ENCODE measurements at places on chromosomes 7 and 10.

GRCh38 chr10:113986316-113986715 is 57.4 kb upstream of the ADRB1 start:
- no peak for DNase-seq

GRCh38 chr7:150356265-150356897 is 12.2 kb upstream of the REPIN1 start:
- DNase-seq = peak; percentile 44

DNA sequence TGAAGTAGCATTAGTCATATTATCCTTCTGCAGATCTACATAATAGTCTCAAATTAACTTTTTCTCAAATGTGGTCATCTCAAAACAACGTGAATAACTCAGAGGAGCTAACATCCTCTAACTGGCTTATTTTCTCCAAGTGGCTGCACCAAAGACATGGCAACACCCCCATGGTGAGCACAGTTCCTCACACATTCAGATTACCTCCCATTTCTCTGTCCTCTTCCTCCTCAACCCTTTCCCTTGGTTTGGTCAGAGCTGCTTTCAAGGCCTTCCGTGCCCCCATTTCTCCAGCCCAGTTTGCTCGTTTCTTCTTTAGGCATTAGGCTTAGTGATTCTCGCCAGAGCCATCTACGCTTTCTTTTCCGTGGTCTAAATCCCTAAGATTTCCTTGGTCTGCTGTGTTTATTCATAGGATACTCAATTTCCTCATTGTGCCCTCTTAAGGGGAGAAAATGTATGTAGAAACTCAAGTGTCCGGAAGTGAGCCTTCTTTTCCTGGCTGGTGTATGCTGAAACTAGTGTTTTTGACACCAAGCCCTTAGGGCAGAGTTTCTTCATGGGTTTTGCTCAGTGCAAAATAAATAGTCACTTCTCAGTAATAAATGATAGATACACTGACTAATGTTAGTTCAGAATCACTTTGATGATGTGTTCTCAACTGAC is 2.6 kb downstream of the MET start:
- no peak for DNase-seq

DNA sequence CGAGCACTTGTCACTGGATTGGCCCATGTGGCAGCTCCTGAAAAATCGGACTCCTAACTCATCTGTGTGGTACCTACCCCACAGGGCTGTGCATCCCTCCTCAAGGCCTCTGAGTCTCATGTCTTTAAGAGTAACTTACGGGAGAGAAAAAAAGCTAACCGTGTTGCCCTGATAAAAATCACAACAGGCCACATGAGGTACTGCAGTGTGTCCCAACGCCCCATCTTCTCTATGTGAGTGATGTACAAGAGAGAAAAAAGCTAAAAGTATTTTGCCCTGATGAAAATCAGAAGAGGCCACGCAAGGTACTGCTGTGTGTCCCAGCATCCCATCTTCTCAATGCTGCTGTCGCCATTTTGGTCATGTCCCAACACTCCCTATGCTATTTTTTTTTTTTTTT is 41.2 kb upstream of the ADRB1 start:
- DNase-seq = no peak

GRCh38 chr10:71978476-71978875 is 14.3 kb downstream of the CHST3 start:
- DNase-seq = peak; percentile 30

DNA sequence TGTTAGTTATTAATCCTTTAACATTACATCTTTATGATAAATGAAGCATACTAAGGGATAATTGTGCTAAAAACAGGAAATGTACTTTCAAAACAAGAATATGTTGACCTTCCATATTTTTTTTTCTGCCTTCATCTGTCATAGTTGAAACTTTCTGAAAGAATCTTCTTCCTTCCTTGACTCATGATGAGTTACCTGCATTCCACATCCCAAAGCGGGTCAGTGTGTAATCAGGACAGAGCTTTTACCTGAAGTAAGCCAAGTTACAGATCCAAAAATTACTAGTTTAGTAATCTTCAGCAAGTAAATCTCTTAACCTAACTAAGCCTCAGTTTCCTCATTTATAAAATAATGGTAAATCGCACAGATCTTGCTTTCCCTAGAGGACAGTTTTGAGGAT is 13.4 kb upstream of the ARL4A start:
- DNase-seq = no peak

DNA sequence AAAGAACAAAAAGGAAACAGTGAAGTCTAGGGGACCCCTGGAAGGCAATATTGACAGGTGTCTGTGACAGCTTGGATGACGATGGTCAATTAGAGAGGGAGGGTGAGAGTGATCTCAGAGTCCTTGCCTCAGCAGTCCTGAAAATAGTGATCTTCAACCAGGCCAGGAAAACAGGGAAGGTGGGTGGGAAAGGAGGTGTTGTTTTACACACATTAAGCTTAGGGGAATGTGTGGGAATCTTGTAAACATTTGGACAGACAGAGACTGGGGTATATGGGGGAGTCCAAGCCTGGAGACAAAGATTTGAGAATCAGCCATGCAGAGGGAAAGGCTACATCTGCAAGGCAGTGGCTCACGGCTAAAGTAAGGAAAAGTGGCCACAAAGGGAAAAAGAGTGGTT is 27.5 kb upstream of the CCNY start:
- no peak for DNase-seq

DNA sequence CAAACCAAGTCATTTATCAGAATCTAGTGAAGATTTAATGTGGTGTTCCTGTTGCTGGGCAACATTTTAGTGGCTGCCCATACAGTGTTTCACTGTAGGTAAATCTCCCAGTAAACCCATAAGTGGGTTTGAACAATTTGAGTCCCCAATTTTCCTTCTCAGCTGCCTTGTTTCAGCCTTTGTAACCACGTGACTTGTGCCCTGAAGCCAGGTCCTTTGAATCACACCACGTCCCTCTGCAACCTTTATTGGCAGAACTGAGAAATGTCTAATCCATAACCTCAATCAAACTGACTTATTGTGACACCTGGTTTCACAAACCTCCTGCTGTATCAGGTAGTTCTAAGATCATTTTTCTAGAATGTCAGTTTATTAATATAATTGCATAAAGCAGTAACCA is 30.1 kb downstream of the SND1 start:
- no peak for DNase-seq

DNA sequence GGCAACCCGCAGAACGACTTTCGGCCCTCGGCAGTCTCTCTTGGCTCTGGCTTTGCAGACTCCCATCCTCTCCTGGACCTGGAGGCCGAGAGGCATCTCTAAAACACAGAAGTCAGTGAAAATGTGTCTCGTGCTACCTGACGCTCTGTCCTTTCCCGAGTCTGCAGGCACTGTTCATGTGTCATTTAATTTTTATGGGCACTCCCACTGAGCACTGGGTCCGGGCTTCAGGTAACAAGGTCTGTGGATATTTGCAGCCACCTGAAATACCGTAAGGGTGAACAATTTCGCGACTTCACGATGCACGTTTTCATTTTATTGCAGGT is 96.8 kb downstream of the GLRX3 start:
- no peak for DNase-seq

DNA sequence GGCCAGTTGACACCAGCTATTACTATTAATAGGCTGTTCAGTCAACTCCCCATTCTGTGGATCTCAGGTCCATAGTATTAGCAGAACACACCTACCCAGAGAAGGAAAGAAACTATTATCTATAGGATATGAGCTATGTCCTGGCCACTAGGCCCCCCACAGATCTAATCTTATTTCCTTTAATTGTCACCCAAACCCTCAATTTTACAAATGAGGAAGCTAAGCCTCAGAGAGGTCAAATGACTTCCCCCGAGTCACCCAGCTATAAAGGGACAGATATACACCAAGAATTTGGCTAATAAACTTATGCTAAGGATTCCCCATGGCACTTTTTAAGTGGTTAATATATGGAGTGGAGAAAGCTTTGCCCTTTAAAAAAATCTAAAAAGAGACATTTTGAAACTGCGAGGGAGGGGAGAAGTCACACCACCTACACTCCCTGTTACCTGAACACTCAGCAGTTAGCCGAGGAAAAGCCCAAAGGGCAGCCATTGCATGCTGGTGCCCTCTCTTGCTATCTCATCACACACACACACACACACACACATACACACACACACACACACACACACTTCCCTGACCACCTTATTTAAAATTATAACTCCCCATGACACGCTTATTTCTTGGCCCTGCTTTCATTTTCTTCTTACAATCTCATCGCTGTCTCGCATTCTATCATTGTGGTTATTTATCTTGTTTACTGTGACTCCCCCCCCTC is 157.0 kb upstream of the ADO start:
- no peak for DNase-seq

DNA sequence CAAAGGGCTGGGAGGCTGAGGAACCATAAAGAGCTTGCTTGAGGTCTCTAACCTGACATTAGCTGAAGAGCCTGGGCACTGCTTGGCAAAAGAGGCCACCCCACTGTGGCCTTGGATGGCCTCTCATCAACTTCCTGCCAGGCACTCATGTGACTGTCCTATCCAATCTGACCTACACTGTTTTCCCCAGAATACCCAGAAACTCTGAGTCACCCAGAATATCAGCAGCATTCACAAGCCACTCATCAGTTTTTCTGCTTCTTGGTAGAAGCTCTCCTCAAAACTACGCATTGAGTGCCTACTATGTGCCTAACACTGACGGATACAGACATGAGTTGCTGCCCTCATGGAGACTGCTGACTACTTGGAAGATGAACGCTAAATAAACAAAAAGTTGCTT is 4.1 kb upstream of the NT5C2 start:
- peak; percentile 84 for DNase-seq

- DNase-seq = peak; percentile 53
These were observed 700.3 kb downstream of the TNS3 start for GRCh38 chr7:46881507-46882127.

DNA sequence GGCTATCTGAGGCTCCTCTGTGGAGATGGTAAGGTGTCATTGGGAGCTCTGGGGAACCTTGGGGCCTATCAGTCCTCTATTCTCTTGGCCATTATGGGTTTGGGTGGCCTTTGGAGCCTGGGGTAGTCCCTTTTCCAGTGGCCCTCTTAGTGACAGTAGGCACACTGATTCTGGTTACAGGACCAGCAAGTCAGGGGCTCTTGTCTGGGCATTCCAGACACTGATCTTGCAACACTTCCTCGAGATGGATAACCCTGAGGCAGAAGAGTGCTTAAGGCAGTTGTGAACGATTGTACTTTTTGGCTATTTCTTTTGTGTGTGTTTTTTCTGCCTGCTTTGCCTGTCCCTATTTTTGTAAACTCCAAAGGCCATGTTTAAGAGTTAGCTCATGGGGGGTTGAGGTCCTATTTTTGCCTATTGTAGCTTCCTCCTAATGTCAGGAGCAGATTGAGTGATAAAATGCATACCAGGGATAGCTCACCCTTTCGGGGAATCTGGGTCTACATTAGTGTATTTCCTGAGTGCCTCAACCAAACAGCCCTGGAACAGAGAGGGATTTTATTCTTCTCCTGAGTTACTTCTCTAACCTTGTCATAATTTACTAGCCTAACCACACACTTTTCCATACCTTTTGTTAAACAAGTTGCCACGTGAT is 61.2 kb downstream of the PRKAR2B start:
- DNase-seq = no peak

GRCh38 chr7:78510580-78511188 is 712.1 kb downstream of the PHTF2 start:
- DNase-seq = peak; percentile 34

DNA sequence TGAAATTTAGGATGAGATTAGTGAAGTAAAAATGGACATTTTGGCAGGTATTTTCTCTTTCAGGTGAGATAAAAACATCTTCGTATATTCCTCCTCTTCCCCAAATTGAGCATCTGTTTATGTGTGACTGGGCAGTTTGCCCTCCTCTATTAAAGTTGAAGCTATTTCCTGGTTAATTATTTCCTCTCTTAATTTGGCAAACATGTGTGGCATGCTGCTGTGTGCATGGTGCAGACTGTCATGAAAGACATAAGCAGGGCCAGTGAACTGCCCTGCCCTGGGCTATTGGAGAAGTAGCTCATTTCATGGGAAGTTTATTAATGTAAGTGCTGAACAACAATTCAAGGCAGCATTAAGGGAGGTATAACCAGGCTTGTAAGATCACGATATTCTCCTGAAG is 52.6 kb downstream of the EVX1 start:
- no peak for DNase-seq

DNA sequence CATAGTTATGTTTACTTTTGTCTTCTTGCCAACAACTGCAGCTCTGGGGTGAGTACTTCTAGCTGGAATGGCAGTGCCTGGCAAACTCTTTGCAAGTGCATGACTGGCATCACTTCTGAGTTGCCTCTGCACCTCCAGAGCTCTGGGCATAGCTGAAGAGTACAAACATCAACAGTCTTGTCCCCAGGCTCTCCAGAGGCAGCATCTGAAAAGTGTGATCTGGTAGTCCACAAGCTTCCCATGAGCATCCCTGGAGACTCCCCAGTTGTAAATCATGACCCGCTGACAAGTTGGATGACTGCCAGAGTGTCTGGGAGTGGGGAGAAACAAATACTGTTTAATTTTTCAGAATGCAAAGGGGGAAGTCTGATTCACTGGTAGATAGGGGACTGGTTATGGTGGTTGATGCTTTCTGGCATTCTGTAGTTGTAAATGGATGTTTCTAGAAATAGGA is 138.9 kb upstream of the CDK13 start:
- DNase-seq = peak; percentile 25

- DNase-seq = no peak
These were observed 1.3 kb upstream of the SLF2 start for GRCh38 chr10:100911472-100911871.

- peak; percentile 68 for DNase-seq
These were observed 286.5 kb downstream of the DOCK4 start for GRCh38 chr7:111919631-111920179.

- no peak for DNase-seq
These were observed 952.7 kb upstream of the KCND2 start for GRCh38 chr7:119320316-119320715.

- no peak for DNase-seq
These were observed 62.4 kb downstream of the NRP1 start for GRCh38 chr10:33271969-33272583.

DNA sequence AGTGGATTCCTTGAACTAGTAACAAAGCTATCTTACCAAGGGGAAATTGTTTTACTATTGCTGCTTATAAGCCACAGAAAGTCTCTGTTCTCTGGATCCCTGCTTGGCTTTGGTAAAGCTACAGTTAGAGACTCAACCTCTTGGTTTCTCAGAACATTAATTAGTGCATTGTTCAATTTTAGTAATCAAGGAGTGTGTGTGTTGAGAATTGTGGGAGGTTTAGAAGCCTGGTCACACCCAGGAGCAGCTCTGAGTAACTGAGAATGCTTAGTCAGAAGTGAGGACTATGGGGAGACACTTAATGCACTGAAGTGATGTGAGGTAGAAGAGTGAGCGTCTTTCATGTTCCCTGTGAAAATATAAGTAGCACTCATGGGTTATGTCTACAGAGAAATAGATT is 8.2 kb upstream of the ACTA2 start:
- DNase-seq = no peak

GRCh38 chr7:114295522-114295921 is 119.1 kb upstream of the FOXP2 start:
- DNase-seq = no peak

DNA sequence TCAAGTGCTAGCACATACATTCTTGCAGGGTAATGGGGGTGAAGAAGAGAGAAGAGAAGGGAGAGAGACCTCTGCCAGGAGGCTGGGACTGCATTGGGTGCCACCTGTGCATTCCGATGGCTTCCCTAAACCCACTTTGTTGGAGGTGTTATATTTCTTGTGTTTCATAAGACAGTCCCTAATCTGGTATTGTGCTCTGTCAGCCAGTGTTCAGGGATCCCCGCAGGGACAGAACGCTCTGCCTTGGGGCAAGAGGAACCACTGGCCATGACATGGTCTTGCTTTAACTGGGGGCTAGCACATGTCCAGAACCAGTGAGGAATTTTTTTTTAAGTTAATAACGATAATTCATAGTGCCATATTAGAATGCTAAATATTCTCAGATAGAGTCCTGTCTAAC is 365.2 kb upstream of the GALNT17 start:
- no peak for DNase-seq
